ENCODE measurements at places on chromosomes 3 and 15.

- no peak for DNase-seq
Measured at GRCh38 chr3:63582943-63583500, 69.5 kb upstream of the SNTN start.

- DNase-seq, result no peak
Measured at GRCh38 chr3:175646865-175647264, 787.7 kb downstream of the NAALADL2 start.

DNA sequence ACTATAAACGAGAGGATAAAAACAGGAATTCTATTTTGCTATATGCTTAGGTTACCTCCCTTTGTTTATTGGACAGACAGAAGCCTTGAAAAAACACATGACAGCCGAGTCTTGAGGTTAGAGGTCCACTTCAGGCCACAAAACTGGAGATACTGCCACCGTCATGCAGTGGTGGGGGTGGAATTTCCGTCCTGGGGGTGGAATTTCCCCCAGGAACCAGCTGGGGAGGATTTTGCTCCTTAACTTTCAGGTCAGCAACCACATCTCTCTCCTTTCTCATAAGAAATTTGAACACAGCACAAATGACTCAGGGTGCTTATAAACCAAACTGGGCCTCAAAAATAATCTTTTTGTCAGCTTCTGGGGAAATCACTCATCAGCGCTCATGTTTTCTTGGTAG is 545.8 kb upstream of the ADAMTS9 start:
- DNase-seq, result no peak

DNA sequence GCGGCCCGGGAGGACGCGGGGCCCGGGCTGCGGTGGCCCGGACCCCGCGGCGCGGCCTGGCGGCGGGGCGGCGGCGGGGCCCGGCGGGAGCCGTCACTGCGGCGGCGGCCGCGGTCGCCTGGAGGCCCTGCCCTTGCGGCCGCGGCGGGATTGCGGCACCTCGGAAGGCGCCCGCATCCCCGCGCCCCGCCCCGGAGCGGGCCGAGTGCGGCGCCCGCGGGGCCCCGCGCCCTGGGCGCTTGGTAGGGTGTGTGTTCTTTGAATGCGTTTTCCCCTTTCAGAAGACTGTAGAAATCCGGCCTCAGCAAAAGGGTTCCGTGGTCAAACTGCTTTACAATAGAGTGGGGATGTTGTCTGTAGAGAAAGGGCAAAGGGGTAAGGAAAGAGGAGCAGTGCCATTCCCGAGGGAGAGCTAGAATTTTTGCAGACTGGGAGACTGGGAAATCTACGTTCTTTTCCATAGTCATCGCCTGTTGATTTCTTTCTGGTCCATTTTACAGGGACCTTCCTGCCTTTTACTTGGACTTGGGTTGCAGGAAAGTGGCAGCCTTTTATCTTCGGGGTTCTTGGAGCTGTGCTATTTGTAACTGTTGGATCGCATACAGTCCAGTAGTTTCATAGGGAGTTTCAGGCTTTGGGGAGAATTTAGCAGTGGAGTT is 630 bp downstream of the SNRK start:
- no peak for DNase-seq

- no peak for DNase-seq
Measured at GRCh38 chr3:159560214-159560979, 428.2 kb upstream of the IL12A start.

DNA sequence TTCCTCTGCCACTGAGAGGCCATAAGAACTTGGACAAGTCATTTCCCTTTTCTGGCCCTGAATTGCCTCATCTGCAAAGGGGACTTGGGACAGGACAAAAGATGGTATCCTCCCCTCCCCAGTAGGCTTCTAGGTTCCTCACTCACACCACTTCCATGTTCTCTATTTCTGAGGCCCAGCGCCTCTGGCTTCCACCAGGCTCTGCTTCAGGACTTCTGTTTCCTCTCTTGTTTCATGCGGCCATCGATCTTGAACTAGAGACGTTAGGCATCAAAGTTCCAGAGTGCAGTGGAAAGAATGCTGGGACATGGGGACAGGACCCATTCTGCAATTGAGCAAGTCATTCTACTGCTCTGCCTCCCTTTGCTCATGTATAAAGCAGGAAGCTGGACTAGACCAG is 1.7 kb downstream of the TM4SF4 start:
- DNase-seq, result no peak

GRCh38 chr15:63013052-63013808 is 29.3 kb upstream of the TPM1 start:
- DNase-seq, result no peak

DNA sequence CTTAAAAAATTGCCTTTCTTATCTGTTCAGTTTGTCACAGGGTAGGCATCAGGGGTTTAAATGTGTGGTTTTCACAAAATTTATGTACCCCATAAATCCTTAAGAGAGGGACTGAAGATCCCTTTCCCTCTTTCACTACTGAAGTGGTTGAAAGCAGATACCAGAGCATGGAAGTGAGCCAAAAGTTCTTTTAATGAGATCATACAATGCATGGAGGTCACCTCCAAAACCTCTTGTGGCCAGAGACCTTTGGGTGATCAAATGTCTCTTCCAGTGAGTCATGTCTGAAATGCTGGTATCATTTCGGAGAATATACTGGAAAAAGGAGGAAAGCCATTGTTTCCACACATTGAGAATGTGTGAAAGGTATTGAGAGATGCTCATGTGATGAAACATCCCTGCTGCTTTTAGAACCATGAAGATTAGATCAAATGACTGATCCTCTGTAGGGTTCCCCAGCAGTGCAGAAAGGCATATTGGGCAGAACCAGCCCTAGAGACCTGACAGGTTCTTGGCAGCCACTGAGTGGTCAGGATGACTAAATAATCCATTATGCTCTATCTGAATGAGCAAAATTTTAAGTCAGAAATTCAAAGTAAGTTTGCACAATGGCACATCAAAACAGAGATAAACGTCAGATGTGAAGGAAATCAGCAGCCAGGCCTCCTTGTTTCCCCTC is 165.8 kb upstream of the SLC2A2 start:
- no peak for DNase-seq

DNA sequence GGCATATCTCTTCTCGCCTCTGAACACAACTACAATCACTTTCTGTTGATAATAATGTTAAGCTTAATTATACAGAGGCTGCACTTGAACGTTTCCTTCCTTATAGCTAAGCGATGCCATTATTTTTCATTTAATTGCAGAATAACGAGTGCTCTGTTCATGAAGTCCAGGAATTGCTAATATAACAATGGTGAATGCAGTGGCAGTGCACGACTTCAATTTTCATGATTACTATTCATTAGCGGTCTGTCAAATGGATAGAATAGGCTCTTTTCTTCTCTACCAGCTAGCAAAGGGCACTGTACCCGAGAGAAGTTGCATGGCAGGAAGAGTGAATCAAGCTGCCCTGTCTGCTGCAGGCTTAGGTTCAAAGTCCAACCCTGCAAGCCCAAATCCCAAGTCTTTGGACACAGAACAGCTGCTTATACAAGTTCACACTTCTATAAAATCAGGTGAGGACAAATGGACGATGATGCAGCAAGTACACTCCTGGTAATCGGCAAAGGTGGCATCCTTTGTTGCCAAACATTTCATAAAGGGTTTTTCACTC is 75.6 kb downstream of the PDZRN3 start:
- DNase-seq, result no peak

DNA sequence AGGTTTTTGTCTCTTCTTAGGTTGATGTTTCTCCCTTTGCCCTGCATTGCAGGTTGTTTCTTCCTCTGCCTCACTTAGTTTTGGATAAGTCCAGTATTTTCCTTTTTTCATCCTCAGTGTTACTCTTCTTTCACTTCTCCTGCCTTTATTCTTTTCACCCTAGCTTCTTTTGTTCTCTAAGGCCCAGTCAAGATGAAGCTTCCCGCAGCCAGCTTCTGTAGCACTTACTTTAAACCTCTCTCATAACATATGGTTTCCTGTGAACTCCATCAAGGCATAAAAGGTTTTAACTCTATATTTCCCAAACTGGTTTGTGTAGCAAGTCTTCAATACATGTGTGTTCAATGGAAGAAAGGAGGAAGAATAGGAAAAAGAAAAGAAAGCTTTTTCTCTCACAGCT is 54.1 kb downstream of the TP63 start:
- DNase-seq, result no peak

- no peak for DNase-seq
Measured at GRCh38 chr3:147298511-147298982, 107.8 kb downstream of the ZIC4 start.
